Stimulated activated CD4-positive, alpha-beta T cell treated with anti-CD3 and anti-CD28 coated beads, Interleukin-15, amount 100 ng/mL, for 24 hours (primary cell): ENCODE measurements at places on chromosomes 5 and 9.

- no peak for DNase-seq
Measured at GRCh38 chr5:55993013-55993412, 1.8 kb downstream of the IL6ST start.

- DNase-seq: no peak
Measured at GRCh38 chr9:82406456-82407085, 418.0 kb downstream of the SPATA31D1 start.

DNA sequence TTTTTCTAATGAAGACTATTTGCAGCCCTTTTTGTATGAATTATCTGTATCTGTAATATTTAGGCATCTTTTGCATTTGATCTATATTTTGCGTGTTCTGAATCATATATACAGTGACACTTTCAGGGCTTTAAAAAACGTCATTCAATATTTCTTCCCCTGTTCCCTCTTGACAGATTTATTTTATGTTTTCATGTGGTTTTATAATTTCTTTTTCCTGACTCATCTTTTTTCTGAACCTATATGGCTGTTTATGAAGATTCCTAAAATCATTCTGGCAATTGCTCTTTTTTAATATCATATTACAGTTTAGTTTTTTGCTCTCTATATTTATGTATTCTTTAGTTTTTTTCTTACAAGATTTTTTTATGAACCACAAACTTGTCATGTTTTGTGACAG, 67.6 kb downstream of the SMARCA2 start:
- DNase-seq: no peak

DNA sequence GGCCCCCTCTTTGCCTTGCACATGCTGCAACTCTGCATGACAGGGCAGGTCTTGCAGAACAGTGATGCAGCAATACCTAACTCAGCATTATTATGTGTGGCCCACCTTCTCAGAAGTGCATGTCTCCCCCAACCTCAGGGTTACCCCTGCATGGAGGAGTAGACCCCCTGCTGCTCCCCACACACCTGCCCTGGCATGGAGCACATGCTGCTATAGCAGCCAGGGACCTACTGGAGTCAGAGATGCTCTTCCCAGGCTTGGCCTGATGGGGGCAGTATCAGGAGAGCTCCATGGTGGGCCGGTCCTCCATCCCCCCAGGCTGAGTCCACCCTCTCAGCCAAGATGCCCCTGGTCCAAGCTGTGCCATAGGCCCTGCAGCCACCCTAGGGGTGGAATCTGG, 13.2 kb upstream of the BOD1 start:
- DNase-seq: peak; percentile 13

GRCh38 chr5:124751031-124751430, 4.6 kb upstream of the ZNF608 start:
- no peak for DNase-seq

DNA sequence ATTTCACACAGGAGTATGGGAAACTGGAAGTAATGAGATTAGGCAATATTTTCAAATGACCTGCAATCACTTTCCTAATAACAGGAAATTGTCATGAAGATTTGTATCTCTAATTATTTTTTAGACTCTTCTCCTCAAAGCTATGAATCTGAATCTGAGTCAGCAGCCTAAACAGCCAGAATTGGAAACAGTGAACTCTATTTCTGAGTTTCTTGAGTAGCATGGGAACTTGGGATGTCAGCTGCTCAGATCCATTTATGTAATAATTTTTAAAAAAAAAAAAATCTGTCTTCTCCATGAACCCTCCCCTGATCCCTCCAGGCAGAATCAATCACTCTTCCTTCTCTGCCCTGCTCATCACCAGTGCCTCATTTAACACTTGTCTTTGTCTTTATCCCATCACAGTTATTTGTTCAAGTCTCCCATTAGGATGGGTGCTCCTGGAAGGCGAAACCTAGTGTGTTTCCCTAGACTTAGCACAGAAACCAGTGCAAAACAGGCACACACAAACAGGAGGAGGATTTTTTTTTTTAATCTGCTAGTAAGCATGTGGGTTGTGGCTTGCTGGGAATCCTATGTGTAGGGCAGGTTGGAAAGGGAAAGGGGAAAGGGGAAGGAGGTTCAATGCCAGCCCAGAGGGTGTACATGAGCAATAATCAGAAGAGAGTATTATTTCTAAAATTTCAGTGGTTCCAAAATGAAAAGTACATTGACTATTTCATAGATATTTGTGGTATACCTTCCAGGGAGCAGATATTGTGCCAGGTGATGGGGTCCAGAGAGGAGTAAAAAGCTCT, 186.8 kb downstream of the TTLL11 start:
- DNase-seq: no peak

GRCh38 chr9:77024776-77025545, 5.5 kb downstream of the FOXB2 start:
- no peak for DNase-seq

- no peak for DNase-seq
Measured at GRCh38 chr9:22227986-22228385, 218.6 kb upstream of the DMRTA1 start.

DNA sequence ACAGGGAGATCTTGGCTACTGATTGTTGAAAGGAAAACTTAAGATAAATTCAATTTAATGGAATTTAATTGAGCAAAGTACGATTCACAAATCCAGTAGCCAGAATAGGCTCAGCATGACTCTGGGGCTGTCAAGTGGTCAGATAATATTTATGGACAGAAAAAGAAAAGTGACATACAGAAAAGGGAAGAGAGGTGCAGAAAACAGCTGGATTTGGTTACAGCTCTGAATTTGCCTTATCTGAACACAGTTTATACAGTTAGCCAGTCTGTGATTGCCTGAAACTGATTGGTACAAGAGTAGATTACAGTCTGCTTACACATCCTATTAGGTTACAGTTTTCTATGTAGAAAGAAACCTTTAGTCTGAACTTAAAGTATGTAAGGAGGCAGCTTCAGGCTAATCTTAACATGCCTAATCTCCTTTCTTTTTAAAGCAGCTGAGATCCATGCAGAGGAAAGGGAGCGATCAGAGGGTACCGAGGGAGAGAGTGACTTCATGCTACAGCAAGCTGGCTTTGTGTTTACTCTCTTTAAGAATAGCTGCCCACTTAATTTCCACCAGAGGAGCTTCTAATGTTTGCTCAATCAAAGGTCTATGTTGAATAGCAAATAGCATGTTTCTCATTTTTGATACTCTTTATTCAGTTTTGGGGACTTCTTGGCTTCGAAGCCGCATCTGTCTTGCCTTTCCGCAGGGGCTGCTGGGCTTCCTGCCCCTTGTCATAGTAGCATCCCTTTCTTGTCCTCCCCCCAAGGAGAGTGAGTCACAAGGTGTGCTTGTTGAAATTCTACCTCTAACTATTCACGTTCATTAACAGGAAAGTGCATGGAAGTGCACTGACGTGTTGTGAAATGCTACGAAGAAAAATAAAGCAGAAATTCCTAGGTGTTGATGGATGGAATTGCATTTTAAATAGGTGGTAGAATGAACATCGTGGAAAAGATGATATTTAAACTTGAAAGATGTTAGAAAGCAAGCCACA, 761.2 kb downstream of the TAF11L14 start:
- DNase-seq: no peak

DNA sequence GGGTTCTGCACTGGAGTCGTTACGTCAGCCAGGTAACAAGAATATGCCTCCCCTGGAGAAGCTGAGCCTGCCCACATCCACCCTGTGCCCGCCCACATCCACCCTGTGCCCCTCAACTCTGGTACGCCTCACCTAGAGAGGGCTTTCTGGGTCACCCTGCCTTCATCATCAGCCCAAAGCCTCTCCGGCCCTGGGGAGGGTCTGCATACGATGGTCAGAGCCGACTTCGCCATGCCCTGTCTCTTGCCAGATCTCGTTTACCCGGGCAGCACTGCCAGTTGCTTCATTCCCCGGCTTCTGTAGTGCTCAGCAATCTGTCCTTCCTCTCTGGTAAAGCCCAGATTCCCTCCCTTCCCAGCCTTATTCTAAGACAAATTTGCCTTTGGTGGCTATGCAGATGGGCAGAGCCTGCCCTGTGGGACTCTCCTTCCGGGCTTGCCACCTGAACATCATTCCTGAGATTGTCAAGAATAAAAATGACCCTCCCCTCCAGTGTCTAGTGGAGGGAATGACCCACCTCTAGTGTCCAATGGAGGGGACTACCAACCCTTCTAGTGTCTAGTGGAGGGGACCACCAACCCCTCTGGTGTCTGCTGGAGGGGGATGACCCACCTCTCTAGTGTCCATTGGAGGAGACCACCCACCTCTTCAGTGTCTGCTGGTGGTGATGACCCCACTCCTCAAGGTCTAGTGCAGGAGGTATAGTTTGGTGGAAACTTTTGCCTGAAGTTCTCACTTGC, 3.4 kb downstream of the PLEKHG4B start:
- no peak for DNase-seq

GRCh38 chr9:135216791-135217441, 129.4 kb downstream of the OLFM1 start:
- DNase-seq: no peak
